ENCODE measurements at places on chromosomes 3 and 15. TPM values are rescaled to one million over a fixed set of nuclear protein-coding genes. Genes with fewer than 3 reads are reported as not detected.

- no peak for DNase-seq
Measured at GRCh38 chr15:37093480-37094332, 6.6 kb downstream of the MEIS2 start.

GRCh38 chr3:13529196-13530112 is 19.5 kb upstream of the FBLN2 start:
- no peak for DNase-seq

DNA sequence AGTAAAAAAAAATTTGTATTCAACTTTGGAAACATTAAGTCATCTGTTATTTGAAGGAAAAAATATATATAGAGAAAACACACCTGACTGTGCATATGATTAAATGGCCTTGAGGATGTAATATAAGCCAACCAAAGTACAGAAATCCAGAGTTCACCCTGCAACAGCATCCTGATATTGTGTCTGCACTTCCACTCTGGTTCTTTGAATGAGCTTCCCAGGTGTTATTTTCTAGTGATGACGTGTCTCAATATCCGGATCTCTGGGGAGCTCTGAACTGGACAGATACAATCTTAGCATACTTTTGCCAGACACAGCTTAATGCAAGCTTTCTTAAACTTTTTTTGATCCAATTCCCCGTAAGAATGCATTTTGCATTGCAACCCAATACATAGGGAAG is 19.5 kb upstream of the PIK3CB start:
- no peak for DNase-seq

- DNase-seq: no peak
Measured at GRCh38 chr3:126082362-126083137, 1.4 kb downstream of the SLC41A3 start.

GRCh38 chr3:168977716-168978374 is 685.7 kb downstream of the MECOM start:
- no peak for DNase-seq

The SEMA5B gene
- not detected for total RNA-seq

GRCh38 chr3:46889381-46890110 is 12.0 kb downstream of the PTH1R start:
- DNase-seq: no peak

GRCh38 chr3:112531358-112531781 is 30.4 kb downstream of the ATG3 start:
- DNase-seq: no peak

GRCh38 chr3:88809993-88810392 is 297.4 kb upstream of the EPHA3 start:
- no peak for DNase-seq
